Islet precursor cell (in vitro differentiated cells): ENCODE measurements at places on chromosomes 12 and 14.

- DNase-seq: no peak
These were observed 31.0 kb upstream of the PTCSC3 start for GRCh38 chr14:36207500-36207899.

DNA sequence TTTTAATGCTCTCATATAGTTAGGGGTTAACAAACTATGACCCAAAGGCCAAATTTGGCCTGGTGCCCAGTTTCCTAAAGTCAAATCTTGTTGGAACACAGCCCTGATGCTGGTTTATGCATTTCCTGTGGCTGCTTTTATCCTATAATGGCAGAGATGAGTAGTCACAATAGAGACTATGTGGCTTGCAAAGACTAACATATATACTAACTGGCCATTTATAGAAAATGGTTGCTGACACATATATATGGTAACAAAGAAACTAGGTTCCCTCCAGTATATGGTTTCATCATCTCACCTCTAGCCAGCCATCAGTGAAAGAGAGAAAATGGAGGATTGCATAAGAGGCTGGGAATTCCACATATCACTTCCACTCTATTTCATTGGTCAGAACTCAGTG, 10.8 kb downstream of the NAV3 start:
- DNase-seq: no peak

GRCh38 chr14:90003526-90004307, 48.0 kb downstream of the TDP1 start:
- DNase-seq: no peak

DNA sequence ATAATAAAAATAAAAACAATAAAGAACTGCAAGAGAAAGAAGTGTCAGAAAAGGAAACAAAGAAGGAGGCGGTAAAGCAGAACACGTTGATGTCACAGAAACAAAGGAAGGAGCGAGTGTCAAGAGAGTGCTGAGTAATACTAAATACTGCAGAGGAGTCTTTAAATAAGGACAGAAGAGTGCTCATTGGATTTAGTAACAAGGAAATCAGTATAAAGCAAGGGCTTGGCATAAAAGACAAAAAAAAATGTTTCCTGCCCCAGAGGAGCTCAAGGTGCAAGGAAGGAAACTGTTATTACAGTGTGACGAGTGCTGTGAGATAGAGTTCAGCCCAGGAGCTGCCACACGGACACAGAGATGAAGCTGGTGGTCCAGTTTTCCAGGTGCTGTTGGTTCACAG, 8.4 kb upstream of the TUBA1A start:
- DNase-seq: no peak

DNA sequence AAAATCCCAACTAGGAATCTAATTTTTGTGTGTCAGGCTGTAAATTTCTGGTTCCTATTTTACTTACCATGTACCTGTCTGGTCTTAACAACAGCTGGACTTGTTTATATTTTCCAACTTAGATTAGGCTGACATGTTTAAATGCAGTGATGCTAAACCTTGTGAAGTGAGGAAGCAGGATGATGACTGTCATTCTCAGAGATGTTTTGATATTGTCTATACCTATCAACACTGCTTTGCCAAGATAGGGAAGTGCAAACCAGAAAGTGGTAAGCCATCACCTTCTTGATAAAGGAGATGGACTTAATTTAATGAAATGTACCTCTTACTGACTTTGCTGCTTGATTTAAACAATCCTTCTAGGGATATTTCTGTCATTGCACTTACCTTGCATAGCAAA, 2.1 kb downstream of the BICD1 start:
- DNase-seq: no peak

DNA sequence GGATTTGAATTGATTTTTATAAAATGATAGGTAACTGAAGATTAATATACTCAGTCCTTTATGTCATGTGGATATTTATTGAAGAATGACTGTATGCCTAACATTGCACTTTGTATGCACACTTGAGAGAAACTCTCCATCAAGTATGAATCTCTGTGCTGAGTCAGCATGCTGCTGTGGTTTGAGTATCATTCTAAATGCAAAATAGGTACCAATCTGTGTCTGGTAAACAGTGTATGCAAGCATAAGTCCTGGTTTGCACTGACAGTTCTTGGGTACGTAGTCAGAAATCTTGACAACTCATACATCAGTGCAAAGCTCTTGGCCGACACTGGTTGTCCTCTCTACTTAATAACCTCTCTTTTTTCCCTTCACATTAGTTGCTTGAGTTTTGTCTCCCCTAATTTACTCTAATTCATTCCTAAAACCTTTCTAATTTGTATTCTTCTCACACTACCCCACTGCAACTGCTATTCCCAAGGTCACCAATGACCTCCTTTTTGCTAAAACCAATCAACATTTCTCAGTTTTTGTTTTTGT, 21.8 kb downstream of the MGAT4C start:
- no peak for DNase-seq

DNA sequence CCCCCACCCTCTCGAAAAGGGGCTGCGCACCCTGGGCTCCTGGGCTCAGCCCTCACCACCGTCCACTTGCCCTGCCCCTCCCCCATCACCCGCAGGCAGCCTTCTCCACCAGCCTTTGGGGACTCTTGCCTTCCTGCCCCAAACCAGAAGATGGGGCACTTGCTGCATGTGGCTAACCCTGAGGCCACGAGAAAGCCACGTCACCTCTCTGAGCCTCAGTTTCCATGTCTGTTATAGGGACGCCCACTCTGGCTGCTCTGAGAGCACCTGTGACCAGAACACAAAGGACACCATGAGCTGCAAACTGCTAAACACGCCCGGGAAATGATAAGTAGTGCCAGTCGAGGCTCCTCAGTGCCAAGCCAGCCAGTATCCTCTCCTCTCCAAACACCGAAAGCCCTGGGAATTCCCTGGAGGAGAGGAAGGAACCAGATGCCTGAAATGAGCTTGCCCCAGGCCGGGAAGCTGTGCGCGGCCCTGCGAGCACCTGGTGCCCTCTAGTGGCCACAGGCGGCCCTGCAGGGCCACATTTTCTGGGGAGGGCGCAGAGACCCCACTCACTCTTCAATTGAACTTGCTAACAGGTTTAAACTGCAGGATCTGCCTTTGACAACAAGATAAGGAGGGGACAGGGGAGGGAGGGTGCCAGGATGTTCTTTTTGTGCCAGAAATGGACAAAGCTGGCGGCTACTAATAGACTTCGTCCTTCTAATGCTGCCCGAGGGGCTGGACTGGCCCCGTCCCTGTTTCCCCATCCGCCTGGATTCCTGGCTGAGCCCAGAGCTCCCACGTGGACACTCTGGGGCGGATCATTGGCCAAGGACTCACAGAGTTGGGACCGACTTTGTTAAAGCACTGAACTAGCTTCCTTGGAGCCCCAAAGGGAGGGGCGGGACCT, 10.2 kb upstream of the SERPINA9 start:
- DNase-seq: peak; percentile 92

GRCh38 chr12:49971141-49971540, 1.6 kb upstream of the AQP6 start:
- DNase-seq: no peak

DNA sequence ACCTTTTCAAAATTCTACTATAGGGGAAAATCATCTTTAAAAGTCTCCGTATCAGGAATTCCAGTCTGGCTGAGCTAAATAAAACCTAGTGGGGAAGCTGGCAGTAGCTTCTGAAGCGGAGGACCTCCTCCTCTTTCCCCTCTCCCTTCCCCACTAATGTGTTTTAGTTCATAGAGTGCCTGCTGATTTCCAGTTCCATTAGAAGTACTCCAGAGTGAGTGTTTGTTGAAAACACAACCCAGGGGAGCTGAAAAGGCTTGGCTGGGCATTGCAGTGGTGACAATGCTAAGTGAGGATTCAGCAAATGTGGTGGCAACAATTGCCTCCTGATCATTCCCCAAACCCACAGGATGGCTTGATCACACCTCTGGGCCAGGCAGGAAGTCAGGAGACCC, 144.2 kb upstream of the FRMD6 start:
- DNase-seq: no peak

- DNase-seq: no peak
These were observed 16.4 kb downstream of the MANSC1 start for GRCh38 chr12:12333407-12334366.

GRCh38 chr12:73106296-73106695, 834.1 kb downstream of the TRHDE start:
- peak; percentile 76 for DNase-seq

DNA sequence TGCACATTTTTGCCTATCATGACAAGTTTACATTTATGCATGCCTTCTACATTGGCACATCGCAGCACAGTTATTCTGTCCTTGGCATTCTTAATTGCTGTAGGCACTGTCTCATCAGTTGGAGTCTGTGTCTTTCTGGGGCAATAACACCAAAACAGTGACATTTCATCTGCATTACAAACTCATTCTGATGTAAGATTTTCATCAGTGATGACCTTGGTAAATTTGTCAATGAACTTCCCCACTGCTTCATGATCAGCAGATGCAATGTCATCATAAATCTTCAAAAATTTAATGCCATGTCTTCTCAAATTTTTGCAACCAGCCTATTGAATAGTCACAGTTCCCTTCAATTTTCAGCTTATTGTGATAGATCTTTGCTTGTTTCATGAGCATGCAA, 85.5 kb downstream of the CAPZA3 start:
- DNase-seq: no peak

GRCh38 chr12:107094183-107094448, 767 bp upstream of the CRY1 start:
- no peak for DNase-seq

DNA sequence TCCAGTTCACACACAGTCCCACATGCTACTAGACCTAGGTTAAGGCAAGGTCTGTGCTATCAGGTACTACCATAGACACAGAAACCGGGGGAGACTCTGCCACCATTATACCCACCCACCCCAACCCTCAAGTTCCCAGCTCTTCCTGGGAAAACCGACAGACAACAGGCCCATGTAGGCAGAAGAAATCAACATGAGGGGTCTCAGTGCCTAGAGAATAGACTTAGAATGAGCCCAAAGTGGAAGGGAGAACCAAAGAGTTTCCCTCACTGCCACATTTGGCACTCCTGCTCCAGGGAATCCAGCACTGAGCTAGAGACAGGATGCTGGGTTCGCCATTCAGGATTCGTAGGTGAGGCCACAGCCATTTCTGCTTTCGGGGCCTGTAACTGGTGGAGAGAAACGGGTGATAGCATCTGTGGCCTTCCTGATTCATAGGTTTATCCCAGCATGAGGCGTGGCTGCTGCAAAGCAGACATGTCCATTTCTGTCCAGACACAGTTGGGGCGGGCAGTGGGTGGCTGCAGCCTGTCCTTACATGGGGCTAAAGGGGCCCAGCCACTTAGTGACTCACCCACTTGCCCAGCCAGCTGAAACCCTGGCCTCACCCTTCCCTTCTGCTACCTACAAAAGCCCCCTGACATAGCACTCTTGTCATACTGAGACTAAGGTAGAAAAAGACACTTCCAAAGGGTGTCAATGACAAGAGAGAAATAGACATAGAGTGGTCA, 69.4 kb downstream of the IRF2BPL start:
- DNase-seq: peak; percentile 98

GRCh38 chr12:131883521-131883900, 10.9 kb upstream of the ULK1 start:
- peak; percentile 68 for DNase-seq

- DNase-seq: no peak
These were observed 36.8 kb downstream of the SLC5A8 start for GRCh38 chr12:101173197-101173749.

DNA sequence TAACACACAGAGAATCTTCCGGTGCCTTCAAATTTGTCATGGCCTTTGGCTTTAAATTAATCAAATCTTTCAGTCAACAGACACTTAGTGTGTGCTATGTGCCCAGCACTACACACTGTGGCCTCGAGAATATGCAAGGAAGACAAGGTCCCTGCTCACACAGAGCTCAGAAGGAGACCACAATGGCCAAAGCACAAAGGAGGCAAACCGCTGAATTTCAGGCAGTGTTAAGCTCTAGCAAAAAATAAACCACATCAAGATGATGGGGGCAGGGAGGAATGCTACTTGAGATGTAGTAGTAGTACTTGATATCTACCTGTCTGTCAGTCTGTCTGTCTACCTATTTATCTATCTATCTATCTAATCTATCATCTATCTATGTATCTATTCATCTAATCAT, 227.9 kb downstream of the TMEM132D start:
- DNase-seq: no peak

DNA sequence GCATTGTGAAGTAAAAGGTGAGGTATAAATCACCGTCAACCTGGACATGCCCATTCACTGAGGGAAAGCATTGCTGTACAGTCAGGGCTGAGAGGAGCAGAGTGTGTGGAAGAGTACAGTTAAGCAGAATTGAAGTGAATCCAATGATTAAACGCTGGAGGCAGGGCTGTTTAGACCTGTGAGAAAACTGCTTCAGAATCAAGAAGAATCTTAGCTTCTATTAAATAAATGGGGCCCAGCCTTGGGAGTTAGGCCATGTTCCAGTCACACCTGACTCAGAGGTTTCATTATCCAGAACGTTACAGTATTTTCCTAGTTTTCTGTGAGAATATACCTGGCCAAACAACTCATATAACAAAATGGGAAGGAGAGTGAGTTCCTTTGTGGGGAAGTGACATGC, 86.9 kb downstream of the ATP23 start:
- DNase-seq: no peak

DNA sequence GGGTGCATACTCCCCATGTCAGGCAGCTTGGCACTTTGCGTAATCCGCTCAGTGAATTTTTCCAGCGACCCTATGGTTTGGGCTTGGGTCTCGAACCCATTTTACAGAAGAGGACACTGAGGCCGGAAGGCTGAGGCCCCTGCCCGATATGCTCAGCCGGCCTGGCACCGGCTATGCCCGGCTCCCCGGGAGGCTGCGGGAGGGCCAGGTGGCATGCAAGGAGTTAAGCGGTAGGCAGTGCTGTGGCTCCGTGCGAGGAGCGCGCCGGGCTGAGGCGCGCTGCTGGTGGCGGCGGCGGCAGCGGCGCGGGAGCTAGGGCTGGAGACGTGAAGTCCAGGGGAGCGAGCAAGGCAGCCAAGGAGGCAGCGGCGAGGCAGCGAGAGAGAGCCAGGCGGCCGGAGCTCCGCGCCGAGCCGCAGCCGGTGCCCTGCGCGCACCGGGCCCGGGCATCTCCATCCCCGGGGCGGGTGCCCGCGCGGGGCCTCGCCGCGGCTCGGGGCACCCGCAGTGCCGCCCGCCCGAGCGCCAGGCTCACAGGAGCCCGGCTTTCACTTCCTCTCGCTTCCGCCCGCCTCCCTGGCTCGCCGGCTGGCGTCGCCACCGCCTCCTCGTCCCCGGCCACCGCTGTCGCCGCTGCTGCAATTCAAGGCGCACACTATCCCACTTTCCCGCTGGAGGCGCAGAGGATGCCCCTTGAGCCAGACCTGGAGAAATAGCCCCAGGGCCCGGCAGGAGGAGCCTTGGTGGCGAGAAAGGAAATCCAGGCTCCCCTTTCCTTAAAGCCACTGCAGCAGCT, at the start of gene WSCD2:
Gene WSCD2 (plus strand): TSS at position 272 of the 796 bp plus-strand sequence. CDS start 66,545 bp downstream, outside the sequence.
- DNase-seq: peak; percentile 96

DNA sequence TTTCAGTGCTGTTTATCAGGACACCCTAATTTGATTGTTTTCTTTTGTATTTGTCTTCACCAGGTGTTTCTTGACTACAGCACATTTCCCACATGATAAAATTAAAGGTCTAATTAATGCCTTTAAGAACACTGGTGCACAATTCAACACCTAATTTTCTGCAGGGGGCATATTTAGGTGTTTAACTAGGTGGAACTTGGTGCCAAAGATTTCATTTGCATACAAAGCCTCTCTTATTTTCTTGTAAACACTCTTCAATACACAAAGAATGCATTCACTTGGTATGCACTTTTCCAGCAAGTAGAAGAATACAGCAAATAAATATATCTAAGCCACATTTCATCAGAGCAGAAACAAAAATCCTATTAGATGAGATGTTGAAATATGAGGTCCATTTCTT, 646.2 kb upstream of the FOXG1 start:
- DNase-seq: no peak

- DNase-seq: peak; percentile 4
These were observed 11.9 kb upstream of the CCND2 start for GRCh38 chr12:4261655-4262054.

- DNase-seq: peak; percentile 58
These were observed 21.6 kb upstream of the MED13L start for GRCh38 chr12:116299064-116299463.
